MV-4-11 (cell line): ENCODE measurements at places on chromosomes 1 and 21.

DNA sequence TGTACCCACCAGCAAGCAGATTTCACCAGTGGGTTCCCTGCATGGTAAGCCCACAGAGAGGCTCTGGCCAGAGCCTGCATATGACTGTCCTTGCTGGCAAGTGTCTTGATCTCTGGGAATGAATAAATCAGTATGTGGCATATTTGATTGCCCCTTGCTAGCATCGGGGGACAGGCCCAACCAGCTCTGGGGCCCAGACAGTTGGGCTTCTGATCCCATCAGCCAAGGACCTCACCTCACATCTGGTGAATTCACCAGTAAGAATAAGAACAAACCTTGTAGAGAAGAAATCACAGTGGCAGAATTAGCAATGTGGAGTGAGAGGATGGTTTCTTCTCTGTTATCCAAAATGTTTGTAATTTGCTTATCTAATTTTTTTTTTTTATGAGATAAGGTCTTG is 15.9 kb downstream of the SLC1A7 start:
- no peak for DNase-seq

GRCh38 chr1:208028526-208028925 is 117.6 kb upstream of the CD34 start:
- no peak for DNase-seq

- DNase-seq, result no peak
These were observed 298.9 kb downstream of the DPYD start for GRCh38 chr1:97621955-97622354.

DNA sequence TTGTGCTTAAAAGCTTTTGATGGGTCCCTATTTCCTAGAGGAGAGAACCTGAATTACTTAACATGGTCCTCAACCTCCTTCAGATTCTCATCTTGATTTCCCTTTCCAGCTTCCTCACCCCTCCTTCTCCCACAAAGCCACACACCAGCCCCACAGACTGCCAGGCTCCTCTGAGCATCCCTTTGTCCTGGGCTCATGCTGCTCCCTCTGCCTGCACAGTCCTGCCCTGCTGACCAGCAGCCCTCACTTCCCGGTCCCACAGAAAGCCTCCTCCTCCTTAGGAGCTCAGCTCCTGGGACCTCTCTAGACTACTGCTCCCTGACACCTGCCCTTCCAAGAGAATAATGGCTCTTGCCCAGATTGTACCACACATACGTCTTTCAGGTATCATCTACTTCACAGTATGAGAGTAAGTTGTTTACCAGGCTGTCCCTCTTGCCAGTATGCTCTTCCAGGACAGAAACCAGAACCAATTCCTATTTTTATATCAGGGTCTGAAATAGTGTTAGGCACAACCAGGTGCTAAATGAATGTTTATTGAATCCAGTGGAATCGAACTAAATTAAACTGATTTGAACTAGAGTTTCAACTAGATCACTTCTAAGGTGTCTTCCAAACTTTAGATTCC is 373.4 kb downstream of the LMX1A start:
- DNase-seq, result no peak

GRCh38 chr1:207973898-207974568 is 63.1 kb upstream of the CD34 start:
- peak; percentile 64 for DNase-seq

DNA sequence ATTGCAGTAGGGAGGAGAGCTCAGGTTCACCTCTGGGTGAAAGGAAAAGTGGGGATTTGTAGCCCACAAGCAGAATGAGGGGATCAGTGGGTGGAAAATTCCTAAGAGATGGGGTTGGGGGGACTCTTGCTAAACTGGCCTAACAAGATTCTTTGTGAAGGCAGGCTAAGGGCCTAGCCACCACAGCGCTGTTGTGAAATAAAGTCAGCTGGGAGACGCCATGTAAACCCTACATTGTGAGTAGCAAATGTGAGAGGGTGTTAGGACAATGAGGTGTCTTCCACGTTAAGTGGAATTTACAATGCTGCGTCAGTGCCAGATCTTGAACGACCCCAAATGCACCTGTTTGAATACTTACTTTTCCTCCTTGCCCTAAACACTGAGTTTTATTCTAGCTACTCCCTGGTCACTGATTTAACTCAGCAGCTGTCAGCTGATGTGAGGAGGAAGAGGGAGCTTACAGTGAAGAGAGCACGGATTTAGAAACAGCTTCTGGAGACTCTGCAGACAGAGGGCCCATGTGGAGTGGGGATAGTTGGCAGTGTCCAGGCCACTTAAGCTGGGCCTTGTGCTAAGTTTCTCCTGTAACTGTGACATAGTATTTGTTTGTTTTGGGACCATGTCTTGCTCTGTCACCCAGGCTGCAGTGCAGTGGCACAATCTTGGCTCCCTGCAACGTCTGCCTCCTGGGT is 17.3 kb downstream of the PDPN start:
- DNase-seq, result no peak

- DNase-seq, result no peak
These were observed 24.3 kb downstream of the IL10RB start for GRCh38 chr21:33290441-33290840.

GRCh38 chr1:248923352-248924338 is 17.6 kb downstream of the PGBD2 start:
- DNase-seq, result peak; percentile 17

DNA sequence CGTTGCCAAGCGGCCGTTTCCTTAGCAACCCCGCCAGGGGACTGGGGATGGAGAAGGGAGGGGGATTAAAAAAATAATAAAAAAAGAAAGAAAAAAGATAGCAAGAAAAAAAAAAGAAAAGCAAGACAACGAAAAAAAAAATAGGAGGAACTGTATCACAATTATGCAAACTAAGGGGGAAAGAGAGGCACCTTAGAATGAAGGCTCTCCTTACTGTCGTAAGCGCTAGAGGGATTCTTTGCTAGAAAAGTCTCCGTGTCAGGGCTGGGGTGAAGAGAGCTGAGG is 625 bp upstream of the NEGR1 start:
- no peak for DNase-seq

GRCh38 chr1:91133248-91133647 is 111.4 kb upstream of the ZNF644 start:
- DNase-seq, result no peak

DNA sequence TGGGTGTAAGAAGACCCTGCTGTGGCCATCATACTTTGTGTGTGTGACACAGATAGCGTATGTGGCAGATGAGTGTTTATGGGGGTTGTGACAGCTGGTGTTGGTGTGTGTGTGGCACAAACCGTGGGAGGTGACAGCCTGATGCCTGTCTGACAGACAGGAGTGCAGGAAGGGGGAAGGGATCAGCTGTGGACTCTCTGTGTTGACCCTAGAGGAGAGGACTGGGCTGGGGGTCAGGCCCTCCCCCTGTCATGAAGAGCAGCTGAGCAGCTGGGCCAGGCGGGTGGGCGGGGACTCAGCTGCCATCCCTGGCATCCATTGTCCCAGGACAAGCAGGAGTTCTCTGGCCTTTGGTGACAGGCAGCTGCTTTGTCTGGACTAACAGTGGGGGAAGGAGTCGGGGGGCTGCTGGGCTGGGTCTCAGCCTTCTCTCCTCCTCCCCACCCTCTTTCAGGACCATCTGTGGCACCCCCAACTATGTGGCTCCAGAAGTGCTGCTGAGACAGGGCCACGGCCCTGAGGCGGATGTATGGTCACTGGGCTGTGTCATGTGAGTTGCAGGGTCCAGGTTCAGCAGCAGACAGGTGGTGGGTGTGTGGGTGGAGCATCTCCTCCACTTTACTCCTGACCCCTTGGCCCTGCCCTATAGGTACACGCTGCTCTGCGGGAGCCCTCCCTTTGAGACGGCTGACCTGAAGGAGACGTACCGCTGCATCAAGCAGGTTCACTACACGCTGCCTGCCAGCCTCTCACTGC is 2.3 kb downstream of the PLK3 start:
- DNase-seq, result no peak

GRCh38 chr1:173038875-173039554 is 11.7 kb downstream of the TNFSF18 start:
- DNase-seq, result peak; percentile 91

DNA sequence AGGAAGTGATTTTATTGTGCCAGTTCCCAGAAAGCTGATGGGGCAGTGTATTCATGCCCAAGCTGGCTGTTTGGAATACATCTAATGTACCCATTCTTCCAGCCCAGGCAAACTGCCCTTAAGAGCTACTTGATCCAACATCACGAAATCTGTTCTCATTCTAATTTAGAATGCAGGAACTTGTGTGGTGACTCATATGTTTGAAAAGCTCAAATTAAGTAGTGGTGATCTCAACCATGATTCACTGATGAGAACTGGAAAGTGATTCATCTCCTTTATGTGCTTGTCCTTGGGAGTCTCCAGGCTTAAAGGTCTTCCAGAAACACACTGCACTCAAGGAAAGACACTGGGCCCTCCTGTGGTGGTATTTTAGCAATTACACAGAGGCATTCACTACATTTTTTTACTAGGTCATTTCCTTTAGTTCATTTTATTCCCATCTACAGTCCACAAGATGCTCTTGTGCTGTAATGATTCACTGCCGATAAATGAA is 65.4 kb downstream of the RPE65 start:
- DNase-seq, result peak; percentile 55

GRCh38 chr1:69246109-69246508 is 321.6 kb upstream of the LRRC7 start:
- no peak for DNase-seq

DNA sequence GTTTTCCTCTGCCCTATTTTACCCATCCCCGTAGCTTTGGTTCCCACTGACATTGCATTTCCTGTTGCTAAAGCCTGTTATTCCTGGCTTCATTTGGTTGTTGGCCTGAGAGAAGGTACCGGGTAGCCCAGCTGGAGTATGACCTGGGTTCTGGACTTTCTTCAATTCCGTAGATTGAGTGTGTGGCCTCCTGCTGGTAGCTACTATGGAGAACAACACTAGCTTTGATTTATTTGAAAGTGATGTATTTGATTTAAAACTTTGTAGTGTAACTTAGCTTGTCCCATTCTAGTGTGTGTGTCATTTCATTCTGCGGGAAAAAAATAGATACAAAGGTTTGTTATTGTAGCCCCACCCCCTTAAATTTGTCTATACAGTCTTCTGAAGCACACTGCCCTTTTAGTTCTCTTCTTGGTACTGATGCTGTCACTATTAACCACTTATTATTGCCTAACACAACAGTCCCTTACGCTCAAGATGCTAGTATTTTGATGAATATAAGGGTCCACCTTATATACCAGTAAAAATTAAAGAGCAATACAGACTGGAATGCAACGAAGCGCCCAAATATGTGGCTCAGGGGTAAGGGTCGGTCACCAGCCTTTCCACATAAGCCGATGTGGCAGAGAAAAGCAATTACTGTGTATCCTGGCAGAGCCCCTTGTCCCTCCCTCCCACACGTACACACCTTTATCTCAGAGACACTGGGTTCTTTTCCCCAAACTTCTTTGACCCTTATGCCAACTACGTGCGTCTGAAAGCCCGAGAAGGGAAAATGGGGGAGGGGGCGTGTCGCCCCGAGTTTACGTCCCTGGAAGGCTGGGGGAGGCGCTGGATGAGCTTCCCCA is 643 bp upstream of the MOV10 start:
- DNase-seq, result peak; percentile 25

- no peak for DNase-seq
These were observed 12.3 kb downstream of the UQCRH start for GRCh38 chr1:46315669-46316403.

DNA sequence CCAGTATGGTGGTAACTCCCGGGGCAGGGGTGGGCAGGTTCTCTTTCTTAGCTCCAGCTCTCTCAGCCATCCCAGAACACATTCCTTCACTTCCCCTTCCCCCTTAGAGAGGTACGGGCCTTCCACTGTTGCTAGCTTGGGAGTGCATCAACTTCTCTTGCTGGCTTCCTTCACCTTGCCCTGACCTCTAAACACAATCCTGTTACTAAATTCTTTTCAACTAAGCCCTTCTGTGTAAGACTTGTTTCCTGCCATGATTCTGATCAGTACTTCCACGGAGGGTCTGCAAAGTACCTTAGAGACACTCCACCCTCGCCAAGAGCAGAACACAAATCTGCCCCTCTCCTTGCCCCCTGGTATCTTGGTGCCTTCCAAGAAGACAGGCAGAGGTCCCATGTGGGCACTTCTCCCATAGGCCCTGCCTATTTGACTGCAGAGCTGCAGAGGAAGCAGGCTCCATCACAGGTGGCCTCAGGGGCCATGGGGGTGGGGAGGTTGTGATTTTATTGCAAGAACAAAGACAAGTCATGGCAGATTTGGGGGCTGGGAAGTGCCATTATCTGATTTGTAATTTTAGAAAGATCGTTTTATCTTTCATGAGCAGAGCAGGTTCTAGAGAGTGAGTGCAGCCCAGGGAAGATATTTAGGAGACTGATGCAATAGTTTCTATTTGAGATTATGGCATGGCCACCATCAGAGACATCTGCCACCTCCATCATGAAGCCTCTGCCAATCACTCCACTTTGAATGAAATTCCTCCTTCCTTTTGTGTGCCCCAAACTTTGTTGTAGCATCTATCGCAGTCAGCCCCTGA is 182.5 kb upstream of the JUN start:
- no peak for DNase-seq

DNA sequence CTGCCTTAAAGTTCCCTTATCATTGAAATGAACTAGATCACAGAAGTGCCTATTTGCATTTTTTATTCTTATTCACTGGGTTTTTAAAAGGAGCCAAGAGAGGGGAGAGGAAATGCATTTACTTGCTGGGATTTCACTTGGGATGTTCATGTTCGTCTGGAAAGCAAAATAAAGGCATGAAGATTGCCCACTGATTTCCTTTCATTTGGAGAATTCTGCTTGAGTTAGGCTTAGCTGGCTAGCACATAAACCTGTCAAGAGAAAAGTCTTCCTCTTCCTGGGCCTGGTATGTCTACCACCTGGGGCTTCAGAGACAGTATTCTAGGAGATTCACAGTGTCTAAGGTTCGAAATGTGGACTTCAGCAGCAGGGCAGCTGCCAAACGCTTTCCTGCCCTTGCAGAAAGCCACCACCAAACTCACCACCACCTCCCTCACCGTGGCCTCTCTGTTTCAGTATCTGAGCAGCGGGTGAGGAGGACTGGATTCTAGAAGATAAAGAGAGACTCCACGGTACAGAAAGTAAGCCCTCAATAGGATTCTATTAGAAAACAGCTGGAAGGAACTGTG is 44.5 kb downstream of the HIVEP3 start:
- DNase-seq, result no peak

GRCh38 chr1:200005165-200005564 is 22.3 kb upstream of the NR5A2 start:
- no peak for DNase-seq

DNA sequence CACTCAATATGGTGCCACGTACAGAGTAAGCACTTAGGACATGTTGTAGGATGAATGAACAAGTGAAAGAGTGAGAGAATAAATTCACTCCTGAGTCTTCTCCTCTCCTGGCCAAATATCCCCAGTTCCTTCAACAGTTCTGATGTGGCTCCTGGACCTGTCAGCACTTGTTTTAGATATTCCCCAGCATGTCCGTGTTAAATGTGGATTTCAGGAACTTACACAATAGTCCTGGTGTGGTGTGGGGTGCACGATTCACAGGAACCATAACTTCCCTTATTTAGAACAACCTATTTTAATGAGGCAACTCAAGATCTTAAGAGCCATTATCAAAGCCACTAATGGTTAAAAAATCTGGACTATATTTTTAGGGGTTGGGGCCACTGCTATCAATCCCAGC is 39.0 kb upstream of the MYSM1 start:
- DNase-seq, result peak; percentile 75

GRCh38 chr1:185966471-185966870 is 232.3 kb downstream of the HMCN1 start:
- no peak for DNase-seq

- DNase-seq, result no peak
These were observed 41.4 kb downstream of the YARS1 start for GRCh38 chr1:32775640-32776337.
